ENCODE measurements at places on chromosomes 3 and 15.
A peak's percentile ranks its signal among the peaks of the same experiment; 100 is the strongest.

DNA sequence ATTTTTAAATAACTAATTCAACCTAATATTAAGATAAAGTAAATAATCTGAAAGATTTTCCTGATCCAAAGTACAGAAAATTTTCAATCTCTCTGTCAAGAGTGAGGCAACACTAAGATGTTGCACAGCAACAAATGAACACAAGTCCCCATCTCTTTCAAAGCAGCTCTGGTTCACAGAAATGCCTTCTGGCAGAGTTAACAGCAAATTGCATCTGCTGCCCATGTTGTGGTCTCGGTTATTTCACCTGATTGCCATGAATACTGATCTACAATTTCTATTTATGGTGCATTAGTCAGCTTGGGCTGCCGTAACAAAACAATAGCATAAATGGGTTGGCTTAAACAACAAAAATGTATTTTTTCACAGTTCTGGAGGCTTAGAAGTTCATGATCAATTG, 167.3 kb downstream of the BCHE start:
- no peak for DNase-seq

GRCh38 chr15:31221936-31222515, 104.6 kb upstream of the KLF13 start:
- no peak for DNase-seq

DNA sequence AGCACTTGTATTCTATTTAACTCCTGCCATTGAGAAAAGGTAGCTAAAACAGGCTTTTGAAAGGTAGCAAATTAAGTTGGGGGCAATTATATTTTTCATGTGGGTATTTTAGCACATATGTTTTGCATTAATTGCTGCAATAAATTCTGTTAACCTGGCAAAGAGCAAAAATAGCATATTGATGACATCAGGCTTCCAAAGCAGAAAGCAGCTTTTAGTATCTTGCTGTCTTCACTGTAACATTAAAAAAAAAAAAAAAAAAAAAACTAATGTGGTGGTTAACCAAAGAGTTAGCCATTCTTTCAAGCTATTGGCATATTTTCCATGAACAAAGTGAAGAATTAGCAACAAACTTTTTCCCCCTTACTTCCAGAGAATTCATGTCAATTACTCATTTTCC, 9.1 kb downstream of the EPHA3 start:
- DNase-seq = no peak

DNA sequence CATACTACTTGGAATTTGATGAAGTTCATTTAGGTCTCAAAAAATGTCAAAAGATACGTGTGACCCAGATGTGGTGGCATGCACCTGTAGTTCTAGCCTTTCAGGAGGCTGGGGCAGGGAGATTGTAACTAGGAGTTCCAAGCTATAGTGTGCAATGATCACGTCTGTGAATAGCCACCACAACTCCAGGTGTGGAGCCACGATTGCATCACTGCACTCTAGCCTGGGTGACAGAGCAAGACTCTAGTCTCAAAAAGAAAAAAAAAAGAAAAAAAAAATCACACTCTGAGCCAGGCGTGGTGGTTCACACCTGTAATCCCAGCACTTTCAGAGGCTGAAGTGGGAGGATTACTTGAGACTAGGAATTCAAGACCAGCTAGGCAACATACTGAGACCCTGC, 14.2 kb downstream of the MAP4 start:
- no peak for DNase-seq

DNA sequence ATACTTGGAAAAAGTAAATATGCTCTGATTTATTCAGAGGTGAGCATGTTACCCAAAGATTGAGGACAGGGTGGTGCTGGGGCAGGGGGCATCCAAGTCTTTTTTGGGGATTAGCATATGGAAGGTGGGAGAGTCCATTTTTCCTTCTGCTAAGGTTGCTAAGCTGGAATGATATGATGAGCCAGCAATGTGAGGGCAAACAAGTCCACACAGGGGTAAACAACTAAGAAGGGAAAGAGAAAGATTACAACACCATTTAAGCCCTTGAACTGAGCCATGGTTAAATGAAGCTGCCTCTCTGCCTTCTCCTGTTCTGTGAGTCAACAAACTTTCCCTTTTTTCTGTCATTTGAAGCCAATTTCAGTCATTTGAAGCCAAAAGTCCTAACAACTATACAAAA, 89.0 kb downstream of the RPL22L1 start:
- DNase-seq = peak; percentile 87

DNA sequence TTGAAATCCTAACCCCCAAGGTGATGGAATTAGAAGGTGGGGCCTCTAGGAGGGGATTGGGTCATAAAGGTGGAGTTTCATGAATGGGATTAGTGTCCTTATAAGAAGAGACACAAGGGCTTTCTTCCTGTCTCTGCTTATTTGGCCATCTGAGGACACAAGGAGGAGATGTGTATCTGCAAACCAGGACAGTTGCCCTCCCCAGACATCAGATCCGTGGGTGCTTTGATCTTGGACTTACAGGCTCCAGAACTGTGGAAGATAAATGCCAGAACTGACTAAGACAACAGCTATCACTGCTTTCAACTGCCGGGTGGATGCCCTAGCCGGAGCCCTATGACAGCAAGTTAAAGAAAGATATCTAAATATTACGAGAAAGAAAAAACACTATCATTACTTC, 94.4 kb downstream of the CHRNA7 start:
- DNase-seq = no peak

- no peak for DNase-seq
Observed at GRCh38 chr3:127108796-127109195, 84.1 kb upstream of the PRR23E start.

DNA sequence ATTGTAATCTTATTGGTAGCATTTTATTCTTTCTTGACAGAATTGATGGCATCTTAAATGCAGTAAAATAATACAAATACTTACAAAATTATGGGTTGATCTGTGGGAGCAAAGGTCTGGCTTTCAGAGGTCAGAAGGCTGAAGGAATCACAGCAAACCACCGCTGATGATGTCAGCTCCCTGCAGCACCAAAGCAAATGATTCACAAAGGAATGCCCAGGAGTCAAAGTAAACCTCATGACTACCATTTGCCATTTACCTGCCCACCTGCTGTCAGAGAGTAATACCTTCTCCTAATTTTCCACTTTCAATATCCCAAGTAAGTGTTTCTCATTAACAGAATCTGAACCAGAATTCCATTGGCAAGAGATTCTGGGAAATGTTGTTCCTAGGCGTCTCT, 46.1 kb downstream of the CPA3 start:
- peak; percentile 55 for DNase-seq

GRCh38 chr15:64610257-64610919, 150.0 kb downstream of the ZNF609 start:
- DNase-seq = no peak

DNA sequence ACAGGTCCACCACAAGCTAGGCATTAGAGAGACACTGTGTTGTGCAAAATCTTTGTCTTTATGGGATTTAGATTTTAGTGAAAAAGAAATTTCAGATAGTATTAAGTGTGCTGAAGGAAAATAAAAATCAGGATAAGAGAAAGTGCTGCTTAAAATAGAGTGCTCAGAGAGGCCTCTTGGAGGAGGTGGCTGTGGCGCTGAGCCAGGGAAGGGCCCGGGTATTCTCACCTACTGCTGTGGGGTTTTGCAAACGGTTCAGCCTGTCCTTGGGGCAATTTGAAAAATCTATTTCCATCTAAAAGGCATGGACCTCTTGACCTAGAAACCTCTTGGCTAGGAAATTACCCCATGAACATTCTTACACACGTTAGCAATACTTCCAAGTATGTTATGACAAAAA, 267.7 kb downstream of the TJP1 start:
- no peak for DNase-seq

DNA sequence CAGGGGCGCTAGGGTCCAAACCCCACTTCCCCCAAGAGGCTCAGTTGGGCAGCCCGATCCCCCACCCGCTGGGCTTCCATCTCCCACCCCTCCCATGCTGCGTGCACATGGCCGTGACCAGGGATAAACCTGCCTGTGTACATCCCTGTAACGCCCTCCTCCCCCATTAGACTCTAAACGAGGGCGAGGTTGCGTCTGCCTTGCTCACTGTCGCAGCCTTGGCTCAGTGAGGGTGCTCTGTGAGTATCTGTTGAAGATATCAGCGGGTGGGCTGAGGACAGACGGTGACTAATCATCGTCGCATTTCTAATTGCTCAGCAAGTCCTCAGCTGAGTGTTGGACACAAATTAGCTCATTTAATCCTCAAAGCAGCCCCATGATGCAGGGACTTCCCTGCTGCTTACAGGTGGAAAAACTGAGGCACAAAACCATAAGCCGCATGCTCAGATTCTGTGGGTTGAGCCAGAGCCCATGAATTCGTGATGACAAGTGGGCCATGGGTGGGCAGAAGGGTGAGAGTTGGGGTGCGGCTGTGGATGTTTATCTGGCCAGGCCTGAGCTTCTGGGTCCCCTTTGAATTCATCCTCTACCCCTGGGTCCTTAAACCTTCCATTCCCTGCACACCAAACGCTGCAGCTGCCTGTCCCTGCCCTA, 26.0 kb downstream of the FBLN2 start:
- no peak for DNase-seq

- DNase-seq = peak; percentile 78
Observed at GRCh38 chr3:149717391-149718056, 34.8 kb downstream of the COMMD2 start.

DNA sequence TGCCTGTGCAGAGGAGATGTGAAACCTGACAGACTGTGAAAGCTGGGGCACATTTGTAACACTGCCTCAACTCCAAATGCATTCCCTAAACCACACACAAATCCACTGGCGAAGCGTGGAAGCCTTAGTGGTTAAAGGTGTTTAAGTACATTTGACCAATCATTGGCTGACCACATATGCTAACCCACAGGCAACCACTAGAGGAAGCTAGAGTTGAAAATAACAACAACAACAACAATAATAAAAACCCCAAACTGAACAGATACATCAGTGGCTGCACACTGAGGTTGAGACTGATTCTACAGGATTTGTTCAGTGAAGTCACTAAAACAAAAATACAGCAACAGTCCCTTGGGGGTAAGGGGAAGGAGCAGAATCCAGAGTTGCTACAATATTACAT, 129.7 kb downstream of the TJP1 start:
- DNase-seq = no peak

DNA sequence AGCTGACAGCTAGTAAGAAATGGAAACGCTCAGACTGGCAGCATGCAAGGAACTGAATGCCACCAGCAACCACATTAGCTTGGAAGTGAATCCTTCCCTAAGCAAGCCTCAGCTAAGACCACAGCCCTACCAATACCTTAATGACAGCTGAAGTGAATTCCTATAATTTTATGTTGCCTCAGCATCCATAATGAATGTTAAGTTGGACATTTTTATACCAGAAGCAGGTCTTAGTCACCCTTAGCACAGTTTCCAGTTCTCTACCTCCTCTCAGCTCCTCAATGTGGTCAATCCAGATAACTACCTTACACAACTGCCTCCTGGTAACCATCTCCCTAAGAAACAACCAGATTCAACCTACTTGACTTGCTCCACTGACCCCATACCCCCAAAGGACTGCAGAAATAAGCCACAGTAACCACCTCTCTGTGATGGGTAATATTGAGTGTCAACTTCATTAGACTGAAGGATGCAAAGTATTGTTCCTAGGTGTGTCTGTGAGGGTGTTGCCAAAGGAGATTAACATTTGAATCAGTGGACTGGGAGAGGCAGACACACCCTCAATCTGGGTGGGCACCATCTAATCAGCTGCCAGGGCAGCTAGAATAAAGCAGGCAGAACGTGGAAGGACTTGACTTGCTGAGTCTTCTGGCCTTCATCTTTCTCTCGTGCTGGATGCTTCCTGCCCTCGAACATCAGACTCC, 33.5 kb downstream of the NEDD4 start:
- DNase-seq = no peak

- DNase-seq = no peak
Observed at GRCh38 chr3:53223025-53223424, 32.8 kb downstream of the TKT start.

DNA sequence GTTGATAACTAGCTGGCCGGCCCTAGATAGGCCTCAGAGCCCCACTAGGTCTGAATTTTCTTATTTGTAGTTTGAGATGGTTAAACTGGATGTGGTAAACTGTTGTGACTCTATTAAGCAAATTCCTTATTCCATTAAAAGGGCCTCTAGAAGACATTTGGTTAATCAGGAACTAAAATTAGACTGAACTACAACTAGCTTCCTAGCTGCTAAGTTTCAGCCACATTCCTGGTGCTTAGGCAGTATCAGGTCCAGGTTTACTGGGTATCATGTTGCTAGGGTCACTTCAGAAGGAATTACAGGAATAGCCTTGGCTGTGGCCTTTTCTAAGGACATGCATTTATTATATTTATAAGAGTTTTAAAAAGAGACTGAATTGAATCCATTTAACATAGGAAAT, 136.3 kb downstream of the PLD1 start:
- no peak for DNase-seq

- peak; percentile 4 for DNase-seq
Observed at GRCh38 chr3:83890039-83890762, 1068.6 kb upstream of the CADM2 start.

- DNase-seq = no peak
Observed at GRCh38 chr3:74263031-74263430, 351.4 kb downstream of the CNTN3 start.

GRCh38 chr3:149382101-149382467, 4.6 kb upstream of the TM4SF1 start:
- peak; percentile 73 for DNase-seq

DNA sequence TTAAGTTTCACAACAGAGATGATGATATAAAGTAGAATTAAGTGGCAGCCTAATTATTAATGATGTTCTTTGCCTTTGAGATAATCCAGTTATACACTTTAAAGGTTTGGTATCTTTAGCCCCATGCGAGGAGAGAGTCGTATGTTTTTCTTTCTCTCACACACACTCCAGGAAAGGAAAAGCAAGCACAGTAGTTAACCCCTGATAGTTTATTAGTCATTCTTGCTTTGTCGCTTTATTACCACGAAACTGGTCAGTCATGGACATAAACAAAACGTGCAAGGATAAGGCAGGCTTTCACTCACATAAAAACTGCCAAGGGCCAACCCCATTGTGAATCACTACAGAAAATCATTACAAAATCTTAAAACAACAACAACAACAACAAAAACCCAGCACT, 866.9 kb downstream of the FHIT start:
- no peak for DNase-seq

DNA sequence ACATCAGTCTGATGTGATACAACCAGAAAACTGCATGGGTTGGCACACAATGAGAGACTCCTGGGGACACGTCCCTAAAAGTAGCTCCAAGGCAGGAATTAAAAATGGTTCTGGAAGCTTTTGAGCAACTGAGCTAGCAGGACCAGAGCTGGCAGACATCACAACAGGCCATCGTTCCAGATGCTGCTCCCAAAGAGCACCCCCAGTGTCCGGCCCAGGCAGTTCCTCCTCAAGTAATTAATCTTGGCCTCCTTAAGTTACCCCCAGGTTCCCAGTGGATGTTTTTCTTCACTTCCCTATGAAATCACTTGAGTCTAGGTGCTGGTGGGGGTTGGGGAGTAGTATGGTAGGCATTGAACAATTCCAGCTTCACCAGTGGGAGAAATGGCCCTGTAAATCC, 711.6 kb downstream of the MECOM start:
- DNase-seq = no peak

Data from epithelial cell of esophagus (primary cell).